ENCODE measurements at places on chromosomes 2 and 18.

DNA sequence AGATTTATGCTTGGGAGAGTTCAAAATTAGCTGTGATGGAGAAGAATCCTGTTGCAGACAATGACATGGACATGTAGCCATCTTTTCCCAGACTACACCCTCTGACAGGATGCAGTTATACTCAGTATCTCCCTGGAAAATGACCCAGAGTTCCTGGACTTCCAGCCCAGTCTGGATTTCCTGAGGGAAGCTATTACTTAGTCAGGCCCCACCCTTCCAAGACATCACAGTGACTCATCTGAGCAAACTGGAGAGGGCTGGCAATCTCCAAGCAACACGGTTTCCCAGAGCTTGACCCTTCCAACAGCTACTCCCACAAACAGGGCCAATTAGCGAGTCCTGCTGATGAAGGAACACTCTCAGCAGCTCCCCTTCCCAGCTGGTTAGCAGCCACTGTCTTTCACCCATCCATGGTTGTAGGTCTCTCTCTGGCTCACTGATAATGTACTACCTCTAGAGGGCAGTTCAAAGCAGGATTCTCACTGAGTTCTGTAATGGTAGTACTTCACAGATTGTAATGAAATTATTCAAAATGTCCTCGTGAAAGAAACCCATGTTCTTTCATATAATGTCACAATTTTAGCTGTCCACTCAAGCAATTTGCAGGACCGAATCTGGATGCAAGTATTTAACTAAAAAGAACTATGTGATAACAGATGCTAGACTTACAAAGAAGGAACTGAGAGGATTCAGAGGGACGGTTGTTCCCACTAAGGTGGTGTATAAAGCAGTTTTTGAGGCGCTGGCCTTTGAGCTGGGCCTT lies 110.2 kb downstream of the MDH1 start:
- no peak overlapping the region for H3K4me3 ChIP-seq
- DNase-seq, result no peak
- no peaks in the 10 kb centered on the region for H3K4me1 ChIP-seq
- H3K27ac ChIP-seq, result no peak overlapping the region
- no peaks in the 10 kb centered on the region for H3K36me3 ChIP-seq

DNA sequence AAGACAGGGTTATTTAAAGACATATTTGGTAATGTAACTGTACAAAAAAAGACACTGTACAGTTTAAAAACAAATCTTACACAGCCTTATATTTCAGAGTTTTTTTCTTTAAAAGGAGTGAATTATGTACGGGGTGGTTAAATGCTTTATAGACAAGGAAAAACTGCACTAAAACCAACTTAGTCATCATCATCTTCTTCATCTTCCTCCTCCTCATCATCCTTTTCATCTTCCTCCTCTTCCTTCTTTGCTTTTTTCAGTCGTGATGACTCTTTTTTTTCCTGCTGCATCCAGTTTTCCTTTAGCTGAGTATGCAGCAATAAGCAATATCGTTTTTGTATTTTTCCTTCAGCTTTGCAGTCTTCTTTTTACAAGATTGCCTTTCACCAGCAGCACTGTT lies 14.6 kb upstream of the MBOAT2 start:
- H3K4me3 ChIP-seq, result no peak overlapping the region
- no peak overlapping the region for H3K27ac ChIP-seq

- no peak overlapping the region for H3K4me3 ChIP-seq
- DNase-seq, result no peak
- H3K27me3 ChIP-seq, result peaks cover 1% of the 10 kb centered on the region
- H3K36me3 ChIP-seq, result no peaks in the 10 kb centered on the region
Observed at GRCh38 chr2:105406221-105406620, 7.4 kb upstream of the FHL2 start.

- H3K27me3 ChIP-seq, result peaks cover 6% of the 10 kb centered on the region
- no peak for DNase-seq
- H3K36me3 ChIP-seq, result no peaks in the 10 kb centered on the region
- no peak overlapping the region for H3K27ac ChIP-seq
- H3K4me3 ChIP-seq, result no peak overlapping the region
- no peaks in the 10 kb centered on the region for H3K4me1 ChIP-seq
Observed at GRCh38 chr2:229456091-229456490, 185.0 kb upstream of the PID1 start.

DNA sequence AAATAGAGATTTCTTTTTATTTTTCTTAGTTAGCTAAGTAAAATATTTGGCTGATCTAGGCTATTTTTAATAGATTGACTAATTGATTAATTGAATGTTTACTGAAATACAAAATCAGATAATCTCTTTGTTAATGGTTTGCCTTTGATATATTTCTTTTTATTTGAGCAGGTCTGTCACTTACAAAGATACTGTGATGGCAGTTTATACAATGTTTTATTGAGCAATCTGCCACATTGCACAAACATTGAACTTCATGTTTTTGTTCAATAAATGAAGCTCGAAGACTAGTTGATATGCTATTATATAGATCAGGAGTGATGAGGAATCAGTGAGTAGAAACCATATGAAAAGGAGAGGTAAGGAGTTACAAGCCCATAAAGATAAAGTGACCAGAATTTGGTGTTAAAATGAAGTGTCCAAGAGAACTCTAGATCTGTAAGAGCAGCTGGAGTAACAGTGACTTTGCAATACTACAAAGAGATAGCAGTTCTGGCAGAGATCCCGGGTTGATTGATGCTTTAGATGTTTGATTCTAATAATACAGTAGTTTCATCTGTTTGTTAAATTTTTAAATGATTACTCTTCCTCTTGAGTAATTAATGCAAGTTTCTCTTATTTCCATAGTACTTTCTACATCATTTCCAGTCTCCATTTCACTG lies 574.2 kb downstream of the CCDC85A start:
- H3K36me3 ChIP-seq, result no peaks in the 10 kb centered on the region
- H3K27ac ChIP-seq, result no peak overlapping the region
- no peak for DNase-seq
- no peak overlapping the region for H3K4me3 ChIP-seq
- H3K27me3 ChIP-seq, result no peaks in the 10 kb centered on the region
- no peaks in the 10 kb centered on the region for H3K4me1 ChIP-seq

DNA sequence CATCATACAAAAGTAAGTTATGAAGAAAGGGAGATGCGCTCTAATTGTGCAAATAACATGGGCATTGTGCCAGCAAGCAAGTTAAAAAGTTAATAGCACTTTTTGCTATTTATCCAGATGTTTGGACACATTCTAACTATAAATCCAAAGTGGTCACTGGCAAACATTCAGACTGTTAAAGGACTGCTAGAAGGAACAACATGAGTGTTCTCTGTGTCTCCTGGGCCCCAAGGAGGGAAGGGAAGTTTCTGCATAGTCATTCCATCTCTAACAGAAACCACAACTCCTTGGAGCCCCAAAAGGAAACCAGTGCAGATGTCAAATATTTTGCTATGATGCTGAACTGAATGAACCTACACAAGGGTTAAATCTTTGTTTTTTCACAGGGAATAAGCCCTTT lies 213.3 kb upstream of the HNRNPA3 start:
- peaks cover 36% of the 10 kb centered on the region for H3K4me1 ChIP-seq
- H3K27ac ChIP-seq, result no peak overlapping the region

GRCh38 chr2:223915071-223915470 lies 30.1 kb downstream of the WDFY1 start:
- H3K27ac ChIP-seq, result no peak overlapping the region
- H3K36me3 ChIP-seq, result peaks cover 14% of the 10 kb centered on the region
- H3K4me1 ChIP-seq, result peaks cover 2% of the 10 kb centered on the region
- no peak for DNase-seq

DNA sequence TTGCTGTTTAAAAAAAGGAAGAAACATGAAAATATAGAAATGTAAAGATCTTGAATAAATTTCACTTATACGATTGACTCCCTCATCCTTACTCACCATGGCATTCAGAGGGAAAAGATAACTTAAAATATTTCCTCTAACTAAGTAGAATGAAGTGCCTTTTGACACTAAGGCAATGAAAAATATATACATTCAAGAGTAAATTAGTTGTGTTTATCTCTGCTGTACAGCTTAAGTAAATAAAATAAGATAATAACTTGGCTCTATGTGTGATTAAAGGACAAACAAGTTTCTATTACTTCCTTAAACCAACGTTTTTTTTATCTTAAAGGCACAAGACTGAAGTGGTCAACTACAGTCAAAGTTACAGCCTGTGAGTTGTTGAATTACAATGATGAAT lies 142.3 kb upstream of the LRRTM4 start:
- no peaks in the 10 kb centered on the region for H3K4me1 ChIP-seq
- no peak overlapping the region for H3K27ac ChIP-seq
- no peak for DNase-seq
- H3K36me3 ChIP-seq, result no peaks in the 10 kb centered on the region
- no peaks in the 10 kb centered on the region for H3K27me3 ChIP-seq
- H3K4me3 ChIP-seq, result no peak overlapping the region

All from activated naive CD8-positive, alpha-beta T cell treated with anti-CD3 and anti-CD28 coated beads, Interleukin-2, amount 50 U/mL, for 24 hours (primary cell).